Stromal cell of bone marrow (primary cell): ENCODE measurements at places on chromosomes 5 and 9.
A peak's percentile ranks its signal among the peaks of the same experiment; 100 is the strongest.

GRCh38 chr5:9691261-9691660, 61.1 kb upstream of the TAS2R1 start:
- no peak for DNase-seq

GRCh38 chr5:61268871-61269270, 63.2 kb upstream of the ZSWIM6 start:
- no peak for DNase-seq

DNA sequence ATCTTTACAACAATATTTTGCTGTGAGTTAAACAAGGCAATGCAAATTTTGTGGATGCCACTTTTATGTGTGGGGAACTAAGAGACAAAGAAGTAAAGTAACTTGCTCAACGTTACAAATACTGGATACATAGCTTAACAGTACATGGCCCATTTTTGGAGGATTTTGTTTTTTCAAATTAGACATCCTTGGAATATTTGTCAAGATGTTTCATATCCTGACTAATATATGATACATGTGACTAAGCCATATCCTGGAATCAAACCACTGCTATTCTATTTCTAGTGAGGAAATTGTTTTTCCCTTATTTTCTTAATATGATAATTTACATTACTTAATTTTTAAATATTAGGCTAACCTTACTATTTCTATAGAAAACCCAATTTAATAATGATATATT, 529.8 kb downstream of the DMRTA1 start:
- DNase-seq, result peak; percentile 40

- no peak for DNase-seq
These were observed 1058.7 kb upstream of the WWC1 start for GRCh38 chr5:167232675-167233311.

GRCh38 chr5:160457252-160457651, 35.6 kb downstream of the PTTG1 start:
- no peak for DNase-seq

GRCh38 chr9:37485389-37486255, at the start of gene POLR1E:
Gene POLR1E (plus strand): TSS chr9:37485948. CDS start chr9:37486048, 100 bp downstream.
- peak; percentile 80 for DNase-seq

DNA sequence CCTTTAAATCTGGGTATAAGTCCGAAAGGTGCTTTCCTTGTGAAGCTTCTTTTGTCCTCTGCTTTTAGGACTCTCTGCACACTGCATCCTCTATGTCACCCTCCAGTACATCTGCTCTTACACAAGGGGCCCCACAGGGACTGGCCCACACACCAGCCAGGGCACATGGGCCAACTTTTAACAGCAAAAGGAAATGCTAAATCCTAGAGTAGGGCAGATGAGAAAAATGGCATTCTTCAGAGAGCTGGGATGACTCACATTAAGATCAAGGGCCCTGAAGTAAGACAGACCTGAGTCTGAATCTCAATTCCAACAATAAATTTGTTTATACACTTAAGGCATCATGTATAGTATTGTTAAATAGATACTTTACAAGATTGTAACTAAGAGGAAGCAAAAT, 40.3 kb upstream of the CDKN2B start:
- DNase-seq, result no peak

DNA sequence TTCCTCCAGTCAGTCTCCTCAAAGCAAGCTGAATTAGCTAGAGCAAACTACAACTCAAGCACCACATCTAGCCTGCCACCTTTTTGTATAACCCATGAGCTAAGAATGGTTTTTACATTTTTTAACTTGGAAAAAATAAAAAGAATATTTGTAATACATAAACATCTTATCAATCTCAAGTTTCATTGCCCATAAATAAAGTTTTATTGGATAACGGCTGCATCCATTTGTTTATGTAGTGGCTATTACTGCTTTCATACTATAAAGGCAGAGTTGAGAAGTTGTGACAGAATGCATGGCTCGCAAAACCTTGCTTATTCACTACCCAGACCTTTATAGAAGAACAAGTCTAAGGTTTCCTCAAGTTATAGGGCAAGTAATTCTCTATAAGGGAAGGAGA, 95.7 kb downstream of the ELAVL2 start:
- no peak for DNase-seq

DNA sequence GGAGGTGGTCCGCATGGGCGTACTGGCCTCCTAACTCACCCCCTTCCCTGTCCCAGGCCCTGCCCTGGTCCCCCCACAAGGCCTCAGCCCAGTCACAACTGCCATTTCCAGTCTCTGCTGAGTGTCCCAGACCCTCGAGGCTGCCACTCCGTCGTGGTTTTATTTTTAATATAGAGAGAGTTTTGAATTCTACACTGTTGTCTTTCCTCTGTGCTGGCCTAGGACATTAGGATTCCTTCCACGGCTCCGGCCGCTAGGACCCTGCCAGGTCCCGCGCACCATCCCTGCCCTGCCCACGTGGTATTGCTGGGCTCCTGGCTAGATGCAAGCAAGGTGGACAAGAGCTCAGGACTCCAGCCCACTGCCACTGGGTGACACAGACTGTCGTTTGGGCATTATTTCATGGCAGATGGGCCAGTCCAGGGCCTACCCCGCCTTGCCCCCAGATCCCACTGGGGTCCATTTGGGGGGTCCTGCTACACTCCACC, 53.3 kb downstream of the SAR1B start:
- no peak for DNase-seq

GRCh38 chr5:149348518-149348917, 3.2 kb downstream of the GRPEL2 start:
- DNase-seq, result no peak

GRCh38 chr5:943918-944620, 51.4 kb downstream of the TRIP13 start:
- DNase-seq, result no peak

DNA sequence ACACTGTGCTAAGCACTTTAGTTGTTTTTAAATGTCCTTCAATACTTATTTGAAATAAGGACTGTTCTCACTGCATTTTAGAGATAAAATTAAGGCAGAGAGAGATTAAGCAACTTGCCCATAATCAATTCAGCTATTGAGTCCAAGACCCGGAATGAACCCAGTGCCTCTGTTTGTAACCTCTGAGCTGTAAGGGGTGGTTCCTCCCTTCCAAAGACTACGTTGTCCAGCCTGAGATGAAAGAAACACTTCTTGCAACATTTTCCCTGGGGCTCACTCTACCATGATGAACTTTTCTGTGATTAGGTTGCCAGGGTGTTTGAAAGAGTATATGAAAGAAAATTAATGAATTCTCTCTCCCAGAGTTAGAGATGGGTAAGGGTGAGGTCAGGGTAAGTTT, 22.0 kb upstream of the MAP1B start:
- DNase-seq, result no peak

- no peak for DNase-seq
These were observed 4.7 kb upstream of the GPR151 start for GRCh38 chr5:146520731-146521130.

- DNase-seq, result no peak
These were observed 706.2 kb downstream of the NR2F1-AS1 start for GRCh38 chr5:92874790-92875189.

DNA sequence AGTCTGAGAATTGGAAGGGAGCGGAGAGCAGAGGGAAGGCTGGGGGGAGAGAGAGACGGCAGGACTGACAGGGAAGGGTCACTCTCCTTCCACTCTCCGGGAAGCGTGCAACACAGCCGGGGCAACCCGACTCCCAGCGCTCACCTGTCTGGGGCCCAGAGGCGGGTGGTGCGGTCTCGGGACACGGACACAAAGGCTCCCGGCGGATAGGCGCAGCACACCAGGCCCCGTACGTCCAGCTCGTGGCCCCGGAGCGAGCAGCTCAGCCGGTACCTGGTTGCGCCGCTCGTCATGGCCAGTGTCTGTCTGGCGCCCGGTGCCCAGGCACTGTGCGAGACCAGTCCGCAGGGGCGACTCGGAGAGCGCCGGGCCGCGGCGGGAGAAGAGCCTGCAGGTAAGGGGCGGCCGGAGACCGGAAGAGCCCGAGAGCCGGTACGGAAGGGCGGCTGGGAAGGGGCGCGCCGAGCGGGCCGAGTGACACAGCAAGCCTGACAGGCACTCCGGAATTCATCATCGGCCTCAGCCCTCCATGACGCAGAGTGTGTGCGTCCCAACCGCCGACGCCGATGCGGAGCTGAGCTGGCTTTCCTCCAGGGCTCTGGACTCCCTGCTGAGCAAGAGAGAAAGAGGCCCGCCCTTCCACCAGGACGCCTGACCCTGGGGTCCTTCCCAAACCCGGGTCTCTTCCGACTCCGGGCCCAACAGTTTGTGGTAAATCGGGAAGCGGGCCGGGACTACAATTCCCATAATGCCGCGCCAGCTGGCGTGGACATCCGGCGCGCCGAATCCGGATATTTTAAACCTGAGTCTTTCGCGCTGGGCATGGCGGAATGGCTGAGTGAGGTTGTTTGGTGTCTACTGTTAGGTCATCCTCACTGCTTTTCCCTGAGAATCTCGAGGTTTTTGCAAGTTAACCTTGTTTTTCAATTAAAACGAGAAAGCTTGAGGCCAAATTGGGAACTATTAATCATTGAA, at the start of gene PLAA:
Gene PLAA (minus strand): TSS at position 490 of the 975 bp plus-strand sequence. CDS start 197 bp downstream, at position 293.
- peak; percentile 85 for DNase-seq

GRCh38 chr5:7894860-7895259, 25.9 kb downstream of the MTRR start:
- no peak for DNase-seq

DNA sequence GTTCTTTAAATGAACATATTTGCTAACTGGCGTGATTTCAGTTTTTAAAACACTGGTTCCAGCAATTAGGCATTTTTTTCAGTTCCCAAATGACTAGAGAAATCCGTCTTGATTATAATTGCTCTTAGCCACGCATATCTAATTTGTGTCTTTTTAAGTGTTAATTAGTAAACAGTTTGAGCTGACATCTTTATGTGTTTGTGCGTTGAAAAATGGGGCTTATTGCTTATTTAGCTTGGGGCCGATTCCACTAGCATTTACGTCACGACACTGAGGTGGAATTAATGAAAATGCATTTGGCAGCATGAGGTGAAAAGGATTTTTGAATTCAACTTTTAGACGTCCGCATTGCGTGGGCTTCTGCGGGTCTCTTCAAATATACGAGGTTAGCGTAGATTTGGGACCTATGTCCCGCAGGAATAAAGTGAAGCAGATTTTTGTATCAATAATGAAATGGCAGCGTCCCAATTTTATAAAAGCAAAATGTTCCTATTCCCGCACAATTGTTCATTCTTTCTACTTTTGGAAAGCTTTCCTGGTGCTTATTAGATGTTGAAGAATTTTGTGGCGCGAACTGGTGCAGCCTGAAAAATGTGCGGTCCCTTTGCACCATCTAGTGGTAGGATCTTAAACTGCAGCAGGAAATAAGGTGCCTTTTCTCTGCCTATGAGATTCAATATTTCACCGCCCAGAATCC, 122.7 kb upstream of the LMX1B start:
- peak; percentile 39 for DNase-seq

DNA sequence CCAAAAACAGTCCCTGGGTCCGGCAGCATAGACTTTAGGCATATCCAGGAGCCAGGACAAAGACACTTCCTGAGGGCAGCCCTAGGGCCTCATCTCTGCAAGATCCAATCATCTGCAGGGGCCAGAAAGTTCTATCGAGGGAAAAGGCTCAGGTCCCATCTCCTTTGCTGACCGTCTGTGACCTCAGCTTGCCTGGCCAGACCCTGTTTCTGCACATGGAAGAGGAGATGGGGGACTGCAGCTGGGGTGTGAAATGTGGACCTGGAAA, 51.0 kb upstream of the FCN1 start:
- no peak for DNase-seq

DNA sequence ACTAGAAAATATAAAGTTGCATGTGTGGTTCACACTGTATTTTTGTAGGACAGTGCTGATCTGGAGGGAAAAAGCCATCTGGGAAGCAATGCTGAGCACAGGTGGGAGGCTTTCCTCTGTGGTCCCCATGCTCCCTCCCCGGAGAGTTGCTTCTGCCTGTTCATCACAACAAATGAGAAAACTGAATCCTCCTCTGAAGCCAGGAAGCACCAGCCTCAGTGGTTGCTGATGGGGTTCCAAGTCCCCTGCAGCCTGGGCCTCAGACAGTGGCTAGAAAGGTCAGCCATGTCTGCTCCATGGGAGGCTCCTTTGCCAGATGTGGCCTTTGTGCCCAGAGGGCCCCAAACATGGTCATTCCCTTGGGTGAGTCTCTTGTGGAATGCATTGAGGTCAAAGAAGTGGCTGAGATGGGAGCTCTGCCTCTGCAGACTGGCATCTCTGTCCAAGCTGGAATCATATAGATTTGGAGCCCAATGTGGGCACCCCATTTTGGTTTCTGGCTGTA, 77.6 kb downstream of the C5orf15 start:
- no peak for DNase-seq

- no peak for DNase-seq
These were observed 153.1 kb downstream of the PCSK1 start for GRCh38 chr5:96279801-96280542.

DNA sequence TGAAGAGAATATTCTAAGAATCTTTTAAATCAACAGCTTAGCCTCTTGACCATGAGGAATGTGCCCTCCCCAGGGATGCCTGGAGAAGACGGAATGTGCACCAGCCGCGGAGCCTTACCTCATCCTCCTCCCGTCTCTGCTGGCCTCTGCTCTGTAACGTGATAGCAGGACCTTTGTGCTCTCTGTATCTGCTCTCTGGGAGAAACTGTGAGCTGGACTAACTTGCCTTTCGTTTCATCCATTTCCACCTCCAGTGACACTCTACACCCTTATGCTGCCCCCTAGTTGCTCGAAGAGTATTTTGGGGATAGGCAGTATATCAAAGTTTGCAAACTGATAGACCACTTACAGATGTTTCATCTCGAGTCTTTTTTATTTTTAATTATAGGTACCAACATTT, 141.4 kb downstream of the NPR3 start:
- DNase-seq, result peak; percentile 73

DNA sequence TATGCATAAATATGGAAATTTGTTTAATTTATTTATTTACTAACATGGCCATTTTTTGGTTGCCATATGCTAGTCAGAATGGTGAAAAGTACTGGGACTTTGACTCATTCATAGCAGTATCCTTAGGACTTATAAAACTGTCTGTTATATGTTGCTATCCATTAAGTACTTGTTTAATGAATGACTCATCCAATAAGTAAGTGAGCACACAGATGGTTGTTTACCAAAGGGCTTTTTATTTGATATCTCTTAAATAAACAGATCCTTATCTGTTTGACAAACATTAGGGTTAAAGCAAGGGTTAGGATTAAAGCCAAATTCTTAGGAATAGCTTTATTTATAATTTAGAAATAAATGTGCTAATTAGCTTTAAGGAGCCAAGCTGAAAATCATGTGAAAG, 183.4 kb downstream of the FBXO4 start:
- no peak for DNase-seq

GRCh38 chr5:57501414-57502201, 19.0 kb upstream of the ACTBL2 start:
- DNase-seq, result no peak

DNA sequence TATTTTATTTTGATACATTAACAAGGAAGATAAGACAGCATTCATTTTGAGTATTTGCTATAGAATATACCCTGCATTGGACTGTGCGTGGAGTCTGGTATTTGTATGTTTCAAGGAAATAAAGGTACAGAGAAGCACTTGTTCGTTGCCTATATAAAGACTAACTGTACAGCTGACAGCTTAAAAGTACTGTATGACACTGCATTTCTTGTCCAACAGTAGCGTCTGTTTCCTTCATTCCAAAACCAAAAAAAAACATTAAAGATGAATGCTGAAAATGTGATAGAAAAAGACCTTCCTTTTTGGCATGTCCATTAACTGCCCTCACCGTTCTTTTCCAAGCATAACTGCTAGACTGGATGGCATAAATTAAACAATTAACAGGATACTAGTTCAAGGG, 15.3 kb downstream of the TNFAIP8 start:
- DNase-seq, result no peak
